ENCODE measurements at places on chromosomes 6 and 20.

DNA sequence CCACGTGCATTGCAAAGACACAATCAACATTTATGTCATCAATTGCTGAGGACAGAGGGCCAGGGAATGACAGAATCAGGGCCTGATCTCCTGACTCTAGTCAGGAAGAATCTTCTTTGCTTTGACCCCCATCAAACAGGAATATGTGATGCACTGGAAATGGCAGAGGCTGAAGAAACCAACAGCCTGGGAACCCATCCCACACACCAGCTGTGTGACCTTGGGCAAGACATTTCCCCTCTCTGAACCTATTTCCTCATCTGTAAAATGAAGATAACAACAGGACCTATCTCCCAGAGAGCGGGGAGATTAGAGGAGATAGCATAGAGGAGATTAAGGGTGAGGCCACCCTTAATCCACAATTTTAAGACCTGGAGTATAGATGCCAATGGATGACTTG is 1.5 kb downstream of the HNF4A start:
- DNase-seq, result no peak

- no peak for DNase-seq
These were observed 6.2 kb downstream of the SNTA1 start for GRCh38 chr20:33437141-33437911.

DNA sequence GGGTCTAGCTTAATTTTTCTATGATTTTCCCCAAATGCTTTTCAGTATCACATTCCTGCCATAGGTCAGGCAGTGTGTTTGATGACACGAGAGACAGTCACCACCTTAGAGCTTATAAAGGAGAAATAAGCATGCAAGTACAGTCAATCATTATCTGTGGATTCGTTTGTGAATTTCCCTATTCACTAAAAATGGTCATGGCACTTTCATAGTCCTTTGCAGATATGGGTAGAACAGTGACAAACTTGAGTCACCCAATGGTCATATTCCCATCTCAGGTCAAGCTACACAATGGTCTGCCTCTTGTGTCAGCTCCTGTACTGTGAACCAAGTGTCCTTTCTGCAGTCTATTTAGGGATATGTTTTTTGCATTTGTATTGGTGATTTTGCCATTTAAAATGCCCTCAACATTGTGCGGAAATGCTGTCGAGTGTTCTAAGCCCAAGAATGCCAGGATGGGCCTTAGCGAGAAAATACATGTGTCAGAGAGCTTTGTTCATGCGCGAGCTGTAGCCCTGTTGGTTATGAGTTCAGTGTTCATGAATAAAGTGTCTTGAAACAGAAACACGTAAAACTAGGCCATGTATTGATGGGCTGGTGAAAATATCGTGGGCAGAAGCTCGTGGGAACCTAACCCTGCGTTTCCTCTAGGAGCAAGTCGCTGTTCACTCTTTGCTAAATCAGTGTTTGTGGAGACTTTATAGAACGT is 19.8 kb downstream of the SUMO4 start:
- no peak for DNase-seq

- no peak for DNase-seq
These were observed 49.0 kb downstream of the COL19A1 start for GRCh38 chr6:69915346-69915745.
